T-helper 22 cell (primary cell): ENCODE measurements at places on chromosomes 16 and 17.

DNA sequence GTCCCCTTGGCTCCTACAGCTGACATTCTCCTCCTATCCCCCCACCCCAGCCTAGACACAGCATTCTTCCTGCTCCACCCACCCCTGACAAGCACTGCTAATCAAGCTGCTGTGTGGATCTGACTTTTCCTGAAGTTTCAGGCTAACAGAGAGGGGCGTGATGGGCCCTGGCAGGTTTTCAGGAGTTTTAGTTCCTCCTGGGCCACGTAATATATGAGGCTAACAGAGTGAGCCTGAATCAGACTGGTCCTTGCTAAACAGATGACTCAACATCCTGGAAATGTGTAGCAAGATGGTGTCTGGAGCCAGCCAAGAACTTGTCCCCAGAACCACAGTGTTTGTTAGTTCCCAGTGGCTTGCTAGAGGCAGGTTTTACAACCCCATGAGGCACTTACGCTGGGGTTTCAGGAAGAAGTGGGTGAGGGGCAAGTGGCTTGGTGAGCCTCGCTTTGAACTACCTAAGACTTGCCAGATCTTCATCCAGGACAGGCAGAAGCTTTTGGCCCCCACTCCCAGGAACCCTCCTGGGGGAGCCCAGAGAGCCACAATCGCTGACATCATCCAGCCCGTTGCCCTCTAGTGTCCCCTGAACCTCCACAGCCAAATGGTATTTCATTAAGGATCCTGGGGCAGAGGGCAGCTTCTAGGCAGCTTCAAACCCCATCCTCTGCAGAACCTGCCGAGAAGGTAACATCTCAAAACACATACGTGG lies 15.9 kb downstream of the TMEM92 start:
- no peak for DNase-seq

GRCh38 chr16:12675852-12676251 lies 127.8 kb downstream of the CPPED1 start:
- no peak for DNase-seq

- no peak for DNase-seq
These were observed 2.6 kb upstream of the NLRC3 start for GRCh38 chr16:3579776-3580175.

- no peak for DNase-seq
These were observed 4.4 kb downstream of the TBX2 start for GRCh38 chr17:61403801-61404662.

GRCh38 chr17:62739645-62740388 lies 68.3 kb downstream of the MARCHF10 start:
- DNase-seq: no peak

- no peak for DNase-seq
These were observed 25.6 kb downstream of the TRAP1 start for GRCh38 chr16:3691761-3692160.

DNA sequence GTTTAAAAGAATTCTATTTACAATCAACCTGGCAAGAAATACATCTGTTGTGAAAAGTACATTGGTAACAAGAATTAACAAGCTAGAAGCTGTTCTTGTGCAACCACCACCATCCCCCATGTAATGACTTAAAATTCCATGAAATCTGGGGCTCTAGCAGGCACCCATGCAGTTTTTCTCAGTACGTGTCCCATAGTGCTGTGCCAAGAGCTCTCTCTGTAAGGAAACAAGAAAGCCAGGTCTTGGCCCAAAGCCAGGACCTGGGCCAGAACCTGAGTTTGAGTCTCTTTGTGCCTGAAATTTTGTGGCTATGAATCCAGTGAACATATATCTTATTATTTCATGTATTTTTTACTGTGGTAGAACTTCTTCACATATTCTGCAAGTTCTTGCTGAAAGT lies 46.6 kb downstream of the NUP93 start:
- DNase-seq: no peak

GRCh38 chr16:1990351-1991134 lies 773 bp downstream of the SYNGR3 start:
- DNase-seq: no peak

- no peak for DNase-seq
These were observed 51.9 kb upstream of the ADORA2B start for GRCh38 chr17:15892731-15893657.

DNA sequence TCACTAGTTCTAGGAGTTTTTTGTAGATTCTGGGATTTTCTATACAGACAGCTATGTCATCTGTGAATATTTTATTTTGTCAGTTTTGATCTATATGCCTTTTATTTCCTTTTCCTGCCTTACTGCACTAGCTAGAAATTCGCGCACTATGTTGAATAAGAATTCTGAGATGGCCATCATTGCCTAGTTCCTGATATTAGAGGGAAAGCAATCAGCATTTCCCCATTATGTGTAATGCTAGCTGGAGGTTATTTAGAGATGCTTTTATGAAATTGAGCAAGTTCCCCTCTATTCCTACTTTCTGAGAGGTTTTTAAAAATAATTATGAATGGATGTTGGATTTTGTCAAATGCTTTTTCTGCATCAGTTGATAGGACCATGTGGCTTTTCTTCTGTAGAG lies 23.8 kb downstream of the MPRIP start:
- no peak for DNase-seq

DNA sequence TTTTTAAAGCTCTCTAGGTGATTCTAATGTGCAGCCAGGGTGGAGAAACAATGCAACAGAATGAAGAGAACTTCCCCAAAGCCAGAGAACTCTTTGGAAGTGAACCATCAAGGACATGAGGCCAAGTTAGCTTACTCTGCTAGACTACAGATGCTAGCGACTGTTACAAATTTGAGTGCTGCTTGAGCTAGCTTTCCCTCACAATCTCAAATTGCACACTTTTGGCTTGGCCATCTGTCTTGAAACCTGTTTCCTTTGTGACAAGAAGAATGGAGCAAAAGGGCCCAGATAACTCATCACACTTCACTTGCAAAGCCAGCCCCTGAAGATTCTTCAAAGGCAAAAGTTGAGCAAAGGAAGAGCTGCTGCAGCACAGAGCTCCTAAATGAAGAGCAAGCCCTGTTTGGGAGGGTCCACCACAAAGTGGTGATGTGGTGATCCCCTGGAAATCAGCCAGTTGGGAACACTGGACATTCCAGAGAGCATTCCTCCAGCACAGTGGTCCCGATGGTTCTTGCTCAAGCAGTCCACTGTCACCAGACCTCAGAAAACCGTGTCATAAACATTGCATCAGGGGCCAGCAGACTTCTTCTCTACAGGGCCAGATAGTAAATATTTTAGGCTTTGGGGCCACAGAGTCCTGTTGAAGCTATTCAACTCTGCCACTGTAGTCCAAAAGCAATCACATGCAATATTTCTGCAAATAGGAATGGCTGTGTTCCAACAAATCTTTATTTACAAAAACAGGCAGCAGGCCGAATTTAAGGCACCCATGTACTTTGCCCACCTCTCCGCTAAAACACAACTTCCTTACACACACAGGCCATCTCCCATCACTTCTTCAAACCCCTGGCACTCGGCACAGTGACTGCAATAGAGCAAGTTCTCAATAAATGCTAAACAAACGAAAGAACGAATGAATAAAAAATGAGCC lies 21.2 kb downstream of the SLC39A11 start:
- no peak for DNase-seq

- peak; percentile 50 for DNase-seq
These were observed 24.2 kb upstream of the KRT17 start for GRCh38 chr17:41648411-41649195.

DNA sequence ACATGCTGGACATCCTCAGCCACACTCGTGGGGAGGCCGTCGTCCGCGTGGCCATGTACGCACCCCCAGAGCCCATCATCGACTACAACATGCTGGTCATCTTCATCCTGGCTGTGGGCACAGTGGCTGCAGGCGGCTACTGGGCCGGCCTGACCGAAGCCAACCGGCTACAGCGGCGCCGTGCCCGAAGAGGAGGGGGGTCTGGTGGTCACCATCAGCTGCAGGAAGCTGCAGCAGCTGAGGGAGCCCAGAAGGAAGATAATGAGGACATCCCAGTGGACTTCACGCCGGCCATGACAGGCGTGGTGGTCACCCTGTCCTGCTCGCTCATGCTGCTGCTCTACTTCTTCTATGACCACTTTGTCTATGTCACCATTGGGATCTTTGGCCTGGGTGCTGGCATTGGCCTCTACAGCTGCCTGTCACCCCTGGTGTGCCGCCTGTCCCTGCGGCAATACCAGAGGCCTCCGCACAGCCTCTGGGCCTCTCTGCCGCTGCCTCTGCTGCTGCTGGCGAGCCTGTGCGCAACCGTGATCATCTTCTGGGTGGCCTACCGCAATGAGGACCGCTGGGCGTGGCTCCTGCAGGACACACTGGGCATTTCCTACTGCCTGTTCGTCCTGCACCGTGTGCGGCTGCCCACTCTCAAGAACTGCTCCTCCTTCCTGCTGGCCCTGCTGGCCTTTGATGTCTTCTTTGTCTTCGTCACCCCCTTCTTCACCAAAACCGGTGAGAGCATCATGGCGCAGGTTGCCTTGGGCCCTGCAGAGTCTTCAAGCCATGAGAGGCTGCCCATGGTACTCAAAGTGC lies 900 bp downstream of the SPPL2C start:
- no peak for DNase-seq

- no peak for DNase-seq
These were observed 2.3 kb upstream of the MYO1C start for GRCh38 chr17:1494736-1495253.

DNA sequence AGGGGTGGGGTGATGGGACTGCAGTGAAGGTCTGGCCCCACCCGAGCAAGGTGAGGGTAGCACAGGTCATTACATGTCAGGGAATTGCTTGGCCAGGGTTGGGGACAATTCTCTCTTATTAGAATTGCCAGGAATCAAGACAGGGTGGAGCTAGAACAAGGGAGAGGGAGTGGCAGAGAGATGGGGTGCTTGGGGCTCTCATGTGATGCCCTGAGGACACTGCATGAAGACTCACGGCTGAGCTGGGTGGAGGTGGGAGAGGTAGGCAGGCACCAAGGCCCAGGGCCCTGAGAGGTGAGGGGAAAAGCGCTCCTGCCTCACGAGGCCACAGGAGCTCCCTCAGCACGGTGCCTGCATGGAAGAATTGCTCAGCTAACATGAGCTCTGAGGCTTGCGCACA lies 3.6 kb downstream of the DPEP1 start:
- no peak for DNase-seq

DNA sequence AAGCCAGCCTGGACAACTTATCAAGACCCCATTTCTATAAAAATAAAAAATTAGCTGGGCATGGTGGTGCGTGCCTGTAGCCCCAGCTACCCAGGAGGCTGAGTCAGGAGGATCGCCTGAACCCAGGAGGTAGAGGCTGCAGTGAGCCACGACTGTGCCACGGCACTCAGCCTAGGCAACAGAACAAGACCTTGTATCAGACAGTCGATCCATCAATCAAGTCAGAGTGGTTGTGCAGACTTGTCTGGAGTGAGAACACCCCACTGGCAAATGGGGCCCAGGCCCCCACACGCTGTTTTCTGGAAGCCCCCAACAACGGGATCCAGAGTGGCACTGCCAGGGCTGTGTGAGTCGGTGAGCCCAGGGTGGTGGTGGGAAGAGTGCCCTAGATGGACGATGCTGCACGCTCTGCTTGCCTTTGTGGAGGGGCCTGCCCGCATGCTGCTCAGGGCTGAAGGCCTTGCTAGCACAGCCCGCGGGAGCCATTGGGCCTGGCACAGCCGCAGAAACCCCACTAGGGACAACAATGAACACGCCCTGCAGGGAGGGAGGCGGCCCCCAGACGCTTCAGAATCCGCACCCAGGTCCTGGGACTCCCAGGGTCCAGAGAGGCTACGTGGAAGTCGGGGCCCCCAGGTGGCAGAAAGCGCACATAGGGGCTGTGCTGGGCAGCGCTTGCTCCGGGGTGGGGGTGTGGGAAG lies 80.1 kb upstream of the GNG13 start:
- DNase-seq: no peak

DNA sequence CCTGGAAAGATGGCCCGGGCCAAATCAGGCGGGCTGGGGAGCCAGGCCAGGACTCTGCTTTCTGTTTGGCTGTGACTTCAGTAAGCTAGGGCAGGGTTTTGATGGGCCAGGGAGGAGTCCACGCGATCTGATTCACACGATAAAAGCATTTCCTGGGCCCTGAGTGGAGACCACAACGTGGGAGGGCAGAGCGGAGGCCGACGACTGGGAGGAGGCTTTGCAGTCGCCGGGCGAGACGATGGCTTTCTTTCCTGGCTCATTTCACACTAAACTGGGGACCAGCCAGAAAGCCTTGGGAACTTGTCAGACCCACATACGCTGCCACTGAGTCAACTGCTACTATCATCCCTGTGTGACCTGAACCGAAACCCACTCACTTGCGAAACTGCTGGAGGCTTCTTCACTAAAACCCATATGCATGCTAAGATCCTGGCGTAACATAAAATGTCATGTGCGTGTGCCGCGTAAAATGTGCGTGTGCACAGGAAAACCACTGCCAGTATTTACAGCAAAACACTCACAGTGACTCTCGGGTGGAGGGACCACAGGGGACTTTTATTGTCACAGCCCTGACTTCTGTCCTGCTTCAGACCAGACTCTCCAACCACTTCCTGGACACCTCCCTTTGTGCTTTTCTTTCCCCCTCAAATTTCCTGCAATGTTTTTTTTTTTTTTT lies 14.2 kb upstream of the RHBDF2 start:
- peak; percentile 85 for DNase-seq

- peak; percentile 93 for DNase-seq
These were observed at the start of gene APOBR for GRCh38 chr16:28494121-28494851. TSS of gene APOBR (plus strand) at chr16:28494643. CDS start at chr16:28494682, 39 bp downstream.

GRCh38 chr17:39212195-39212810 lies 12.2 kb downstream of the RPL19 start:
- no peak for DNase-seq

DNA sequence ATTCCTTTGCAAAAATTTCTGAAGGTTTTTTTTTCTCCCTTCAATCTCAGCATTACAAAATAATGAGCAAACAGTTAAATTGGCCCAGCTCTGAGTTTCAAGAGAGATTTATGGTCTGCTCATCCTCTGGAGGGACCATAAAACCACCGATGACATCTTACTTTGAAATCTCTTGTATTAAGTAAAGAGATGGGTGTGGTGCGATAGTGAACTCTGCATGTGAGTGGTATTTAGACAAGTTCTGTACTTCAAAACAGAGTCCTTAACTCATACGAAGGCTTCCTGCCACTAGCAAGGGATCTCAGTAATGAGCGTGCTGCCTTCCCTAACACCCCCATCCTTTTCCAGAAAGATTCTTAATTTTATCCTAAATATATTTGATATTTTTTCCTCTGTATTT lies 2.1 kb downstream of the FAM20A start:
- DNase-seq: no peak
